NCI-H524 (cell line): ENCODE measurements at places on chromosomes 12 and 14.

DNA sequence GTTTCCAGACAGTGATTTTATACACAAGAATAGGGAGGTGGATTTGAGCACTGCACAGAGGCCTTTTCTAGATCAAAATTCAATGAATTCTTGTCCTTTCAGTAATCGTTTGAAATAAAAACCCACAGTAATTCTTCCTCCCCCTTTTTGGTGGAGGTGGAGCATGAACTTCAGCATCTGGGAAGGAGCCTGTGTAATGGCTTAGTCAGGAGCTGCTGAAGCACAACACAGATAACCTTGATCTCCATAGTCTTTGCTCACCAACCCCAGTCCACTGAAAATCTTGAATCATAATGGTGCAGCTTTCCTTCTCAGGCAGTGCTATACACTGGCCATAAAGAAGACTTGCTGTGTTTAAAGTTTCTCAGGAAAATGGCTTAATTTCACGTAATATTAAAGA is 6.4 kb upstream of the TBPL2 start:
- no peak for DNase-seq

- DNase-seq = no peak
These were observed 3.2 kb upstream of the AMIGO2 start for GRCh38 chr12:47082796-47083621.

DNA sequence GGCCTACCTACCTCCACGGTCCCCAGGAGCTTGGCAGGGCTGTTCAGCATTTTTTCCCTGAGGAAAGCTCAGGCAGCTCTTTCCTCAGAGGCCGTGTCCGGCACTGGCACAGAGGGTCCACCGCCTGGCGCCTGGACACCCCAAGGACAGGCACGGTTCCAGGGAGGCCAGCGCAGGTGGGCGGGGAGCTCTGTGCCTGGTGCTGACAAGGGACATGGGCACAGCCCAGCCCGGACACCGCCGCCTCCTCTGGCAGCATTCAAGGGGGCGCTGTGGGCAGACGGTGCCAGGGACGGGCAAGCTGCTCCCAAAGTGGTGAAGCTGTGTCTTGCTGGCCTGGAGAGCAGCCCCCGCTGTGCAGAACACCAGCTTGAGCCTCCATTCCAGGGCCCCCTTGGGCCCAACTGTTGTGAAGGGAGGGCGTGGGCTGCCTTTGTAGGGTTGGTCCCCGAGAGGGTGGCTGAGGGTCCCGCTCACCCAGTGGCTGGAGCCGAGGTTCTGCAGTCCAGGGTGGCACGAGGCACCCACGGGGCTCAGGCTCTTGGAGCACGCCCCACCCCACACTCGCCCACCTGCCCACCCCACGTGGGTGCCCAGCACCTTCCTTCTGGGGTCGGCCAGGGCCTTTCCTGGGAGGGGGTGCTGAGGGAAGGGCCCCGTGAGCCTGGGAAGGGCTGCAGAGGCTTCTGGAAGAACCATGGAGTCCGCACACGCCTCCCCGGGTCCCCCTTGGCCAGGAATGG is 29.3 kb upstream of the TEX22 start:
- no peak for DNase-seq

- no peak for DNase-seq
These were observed 18.5 kb downstream of the SLC15A5 start for GRCh38 chr12:16258963-16259362.
